ENCODE measurements at places on chromosomes 2 and 18.

DNA sequence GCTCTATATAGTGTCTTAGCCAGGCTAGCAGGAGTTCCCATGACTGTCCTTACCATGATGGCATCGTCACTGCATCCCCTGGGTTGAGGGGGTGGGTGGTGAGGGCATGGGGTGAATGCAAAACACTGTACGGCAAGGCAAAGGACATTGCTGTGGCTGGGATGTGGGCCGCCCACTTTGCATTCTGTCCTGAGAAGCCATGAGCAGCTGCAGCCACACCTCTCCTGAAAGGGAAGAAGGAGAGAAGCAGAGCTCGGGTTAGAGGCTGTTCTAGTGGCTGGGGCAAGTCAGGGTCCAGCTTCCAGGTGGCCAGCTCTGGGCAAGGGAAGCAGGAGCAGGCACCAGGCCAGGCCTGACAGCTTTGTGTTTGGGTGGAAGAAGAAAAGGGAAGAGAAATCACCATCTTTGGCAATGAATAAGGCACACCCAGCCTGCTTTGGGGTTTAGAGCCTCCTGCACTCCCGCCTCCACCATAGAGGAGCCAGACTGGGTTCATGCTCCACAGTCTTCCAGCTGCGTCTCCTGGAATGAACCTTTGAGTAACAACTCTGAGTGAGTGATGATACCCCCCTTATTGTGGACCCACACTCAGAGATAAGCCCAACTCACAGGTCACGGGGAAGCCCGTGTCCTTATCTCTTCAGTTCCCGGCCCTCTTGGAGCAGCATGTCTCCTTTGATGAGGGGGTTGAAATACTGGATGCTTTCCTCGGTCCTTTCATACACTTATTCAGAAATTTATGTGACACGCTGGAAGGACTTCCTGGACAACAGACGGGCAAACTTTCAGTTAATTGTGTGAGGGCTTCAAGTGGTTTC is 63.4 kb downstream of the INPP4A start:
- peak; percentile 86 for DNase-seq

DNA sequence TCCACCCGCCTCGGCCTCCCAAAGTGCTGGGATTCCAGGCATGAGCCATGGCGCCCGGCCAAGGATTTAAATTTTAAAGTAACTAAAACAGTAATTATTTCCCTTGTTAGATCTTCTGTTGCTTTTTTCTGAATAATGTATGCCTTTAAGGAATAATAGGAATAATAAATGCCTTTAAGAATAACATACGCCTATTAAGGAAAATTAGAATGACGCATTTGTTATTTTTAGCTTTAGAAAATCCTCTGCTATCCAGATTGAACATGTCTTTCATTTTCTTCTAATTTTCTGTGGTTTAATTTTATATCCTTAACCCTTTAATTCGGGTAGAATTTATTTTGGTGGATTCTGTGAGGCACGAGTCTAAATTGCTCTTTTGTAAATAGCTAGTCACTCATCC is 23.1 kb upstream of the TMBIM1 start:
- no peak for DNase-seq

DNA sequence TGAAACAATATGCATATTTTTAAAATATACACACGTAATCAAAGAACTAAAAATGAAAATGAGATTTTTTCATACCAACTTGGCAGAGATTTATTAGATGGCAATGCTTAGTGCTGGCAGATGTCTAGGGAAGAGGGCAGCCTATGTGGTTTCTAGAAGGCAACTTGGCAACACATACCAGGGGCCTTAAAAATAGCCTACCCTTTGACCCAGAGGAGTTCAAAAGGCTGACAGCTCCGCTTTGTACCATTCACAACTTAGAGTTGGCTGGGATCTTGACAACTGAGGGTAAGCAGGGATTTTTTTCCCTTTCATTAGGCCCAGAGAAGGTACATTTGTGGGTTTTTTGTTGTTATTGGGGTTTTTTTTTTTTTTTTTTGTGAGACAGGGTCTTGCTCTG is 26.4 kb upstream of the GPR55 start:
- DNase-seq = no peak

GRCh38 chr2:202762556-202762955 is 109.0 kb downstream of the ICA1L start:
- no peak for DNase-seq

- no peak for DNase-seq
Observed at GRCh38 chr2:119668546-119668945, 10.5 kb upstream of the TMEM177 start.

DNA sequence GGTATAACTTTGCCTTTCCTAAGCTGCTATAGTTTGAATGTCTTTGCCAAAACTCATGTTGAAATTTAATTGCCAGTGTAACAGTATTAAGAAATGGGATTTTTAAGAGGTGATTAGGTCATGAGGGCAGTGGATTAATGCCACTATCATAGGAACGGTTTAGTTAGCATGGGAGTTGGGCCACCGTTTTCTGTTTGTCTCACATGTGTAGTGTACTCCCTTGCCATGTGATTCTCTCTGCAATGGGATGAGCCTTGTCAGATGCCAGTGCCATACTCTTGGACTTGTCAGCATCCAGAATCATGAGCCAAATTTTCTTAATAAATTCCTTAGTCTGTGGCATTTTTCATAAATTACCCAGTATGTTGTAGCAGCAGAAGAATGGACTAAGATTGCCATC is 388.9 kb upstream of the RGPD4 start:
- no peak for DNase-seq

All from OCI-M1 (cell line).